ENCODE measurements at places on chromosomes 12 and 14.

DNA sequence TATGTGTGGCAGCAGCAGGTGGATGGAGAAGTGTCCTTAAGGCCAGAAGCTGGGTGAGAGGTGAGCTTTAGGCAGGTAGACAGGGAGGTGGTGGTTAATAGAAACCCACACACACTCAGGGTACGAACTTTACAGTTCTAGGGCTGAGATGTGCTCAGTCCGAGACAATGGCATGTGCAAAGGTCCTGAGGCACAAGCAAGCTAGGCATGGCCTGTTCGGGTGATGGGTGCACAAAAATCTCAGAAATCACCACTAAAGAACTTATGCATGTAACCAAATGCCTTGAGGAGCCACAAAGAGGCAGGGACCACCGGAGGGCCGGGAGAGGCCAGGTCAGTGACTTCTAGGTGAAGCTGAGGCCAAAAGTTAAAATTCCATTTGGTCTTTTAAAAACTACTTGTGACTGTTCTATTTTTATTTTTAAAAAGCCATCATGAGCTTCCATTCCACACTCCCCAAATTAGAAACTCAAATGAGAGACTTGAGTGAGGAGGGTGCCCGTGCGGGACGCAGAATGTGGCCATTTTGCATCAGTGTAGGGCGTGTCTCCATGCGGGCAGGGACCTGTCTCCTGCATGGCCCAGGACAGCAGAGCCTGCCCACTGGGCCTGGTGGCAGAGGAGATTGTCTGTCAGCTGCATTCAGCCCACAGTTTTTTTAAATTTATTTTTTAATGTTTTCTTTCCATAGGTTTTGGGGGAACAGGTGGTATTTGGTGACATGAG is 4.0 kb downstream of the RFLNA start:
- no peak for DNase-seq

DNA sequence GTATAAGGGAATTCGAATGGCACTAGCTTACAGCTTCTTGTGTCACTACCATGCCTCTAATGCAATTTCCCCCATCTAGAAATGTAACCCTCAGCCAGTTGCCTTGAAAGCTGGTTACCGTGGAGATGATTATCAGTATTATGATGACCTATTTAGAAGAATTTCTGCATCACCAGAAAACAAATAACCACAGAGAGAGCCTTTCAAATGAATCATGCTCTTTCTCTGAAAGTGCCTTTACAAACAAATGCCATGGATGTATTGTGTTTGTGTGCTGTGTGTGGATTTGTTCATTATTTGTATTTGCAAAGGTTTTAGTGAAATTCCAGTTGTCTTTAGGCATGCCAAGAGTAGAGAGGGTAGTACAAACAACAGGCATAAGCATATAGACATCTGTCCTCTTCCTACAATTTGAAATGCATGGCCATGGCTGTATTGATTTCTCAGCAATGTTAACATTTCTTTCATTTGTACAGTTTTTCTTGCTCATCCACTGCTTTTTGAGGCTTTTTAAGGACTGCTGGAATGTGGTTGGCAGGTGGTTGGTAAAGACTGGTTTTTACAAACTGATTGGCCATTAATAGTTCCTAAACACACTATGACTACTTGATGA is 266.5 kb downstream of the PAWR start:
- DNase-seq = no peak

GRCh38 chr14:86521843-86522242 is 991.9 kb downstream of the FLRT2 start:
- DNase-seq = no peak

DNA sequence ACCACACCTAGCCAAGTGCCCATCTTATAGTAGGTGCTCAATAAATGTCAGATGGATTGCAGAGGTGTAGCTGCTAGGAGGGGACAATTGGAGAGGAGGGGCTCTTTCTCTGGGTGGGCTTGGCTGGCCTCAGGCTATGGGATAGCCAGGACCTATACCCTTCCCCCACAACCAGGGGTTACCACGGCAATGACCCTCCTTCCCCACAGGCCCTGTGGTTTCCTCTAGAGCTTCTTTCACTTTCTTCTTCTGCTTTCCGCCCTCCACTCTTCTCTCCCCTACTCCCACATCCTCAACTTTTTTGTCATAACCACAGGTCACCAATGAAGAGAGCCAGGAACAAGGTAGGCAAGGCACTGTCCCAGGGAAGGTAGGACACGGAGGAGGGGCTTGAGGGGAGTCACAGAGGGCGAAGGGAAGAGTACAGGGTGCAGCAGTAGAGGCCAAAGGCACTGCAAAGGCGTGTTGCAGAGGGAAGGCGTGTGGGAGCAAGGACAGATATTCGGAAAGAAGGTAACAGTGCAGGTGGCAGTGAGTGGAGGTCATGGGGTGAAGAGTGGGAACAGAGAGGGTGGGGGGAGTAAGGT is 1.9 kb upstream of the ITGB7 start:
- peak; percentile 93 for DNase-seq

DNA sequence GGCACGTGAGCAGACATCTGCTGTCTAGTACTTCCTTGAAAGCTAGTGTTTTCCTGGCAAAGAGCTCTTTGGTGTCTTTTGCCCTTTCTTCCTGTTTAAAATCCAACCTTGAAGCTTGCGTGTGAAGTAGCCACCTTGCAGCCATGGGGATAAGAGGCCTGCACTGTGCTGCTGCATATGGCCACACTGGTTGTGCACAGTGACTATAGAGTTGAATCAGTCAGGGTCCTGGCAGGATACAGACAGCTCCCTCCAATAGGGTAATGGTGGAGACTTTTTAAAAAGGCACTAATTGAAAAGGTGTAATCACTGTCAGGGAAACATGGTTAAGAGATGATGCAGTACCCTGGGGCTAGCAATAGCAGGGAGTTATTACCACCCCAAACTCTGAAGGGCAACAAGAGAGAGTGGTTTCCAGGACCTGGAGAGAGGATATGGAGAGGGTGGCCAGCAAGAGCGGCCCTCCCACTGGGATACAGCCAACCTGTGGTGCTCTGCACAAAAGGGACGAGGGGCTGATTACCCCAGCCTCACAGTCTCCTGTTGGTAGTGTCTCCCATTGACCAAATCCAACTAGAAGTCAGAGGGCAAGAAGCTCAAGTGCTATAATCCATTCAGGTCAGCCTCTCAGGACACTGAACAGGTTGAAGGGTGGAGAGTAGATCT is 4.8 kb upstream of the GLT8D2 start:
- no peak for DNase-seq

- DNase-seq = no peak
These were observed 188.2 kb upstream of the DDHD1 start for GRCh38 chr14:53341324-53341723.

DNA sequence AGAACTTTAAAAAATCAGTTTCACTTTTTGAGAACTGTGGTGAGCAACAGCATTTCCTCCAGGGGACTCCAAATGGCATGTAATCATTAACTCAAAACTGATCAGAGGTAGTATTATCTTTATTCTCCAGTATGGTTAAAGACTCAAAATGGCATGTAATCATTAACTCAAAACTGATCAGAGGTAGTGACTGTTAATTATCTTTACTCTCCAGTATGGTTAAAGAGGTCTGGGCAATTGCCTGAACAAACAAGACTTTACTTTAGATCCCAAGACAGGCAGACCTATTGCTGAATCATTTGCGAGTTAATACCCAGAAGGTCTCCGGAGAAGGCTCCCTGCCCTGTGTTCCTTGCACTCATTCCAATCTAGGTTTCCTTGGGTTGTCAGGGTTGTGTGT is 6.6 kb upstream of the ACADS start:
- DNase-seq = no peak

- DNase-seq = no peak
These were observed 429.9 kb downstream of the DAD1 start for GRCh38 chr14:22159099-22159498.

- no peak for DNase-seq
These were observed 210.7 kb upstream of the PWP1 start for GRCh38 chr12:107474639-107475539.

DNA sequence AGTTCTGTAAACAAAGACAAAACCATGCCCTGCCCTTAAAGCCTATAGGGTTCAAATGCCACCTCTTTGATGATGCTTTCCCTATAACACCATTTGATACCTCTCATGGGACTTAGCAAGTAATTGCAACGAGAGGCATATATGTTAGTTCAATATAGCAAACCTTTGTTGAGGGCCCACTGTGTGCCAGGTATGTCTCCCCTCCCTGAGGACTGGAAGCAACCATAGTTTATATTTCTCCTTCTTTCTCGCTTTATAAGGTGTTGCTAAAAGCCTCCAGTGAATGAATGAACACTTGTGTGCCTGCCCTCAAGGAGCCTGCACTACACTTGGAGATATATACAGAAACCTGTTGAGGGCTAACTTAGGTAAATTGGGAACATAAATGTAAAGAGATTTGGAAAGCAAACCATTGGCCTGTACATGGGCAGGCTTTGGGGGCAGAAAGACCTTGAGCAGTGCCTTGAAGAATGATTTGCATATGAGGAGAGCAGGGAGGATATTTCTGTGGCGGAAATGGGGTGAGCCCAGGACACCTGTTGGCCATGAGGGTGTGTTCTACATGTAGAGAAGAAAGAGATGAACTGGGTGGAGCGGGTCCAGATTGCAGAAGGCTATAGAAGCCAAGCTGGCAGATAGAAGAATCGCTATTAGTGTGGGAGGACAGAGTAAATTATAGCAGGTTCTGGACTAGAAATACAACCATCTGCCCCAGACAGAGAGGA is 1.8 kb upstream of the CKAP4 start:
- no peak for DNase-seq

- DNase-seq = peak; percentile 68
These were observed 404.8 kb downstream of the ATP23 start for GRCh38 chr12:58346032-58346632.

- no peak for DNase-seq
These were observed 15.9 kb upstream of the FLVCR2 start for GRCh38 chr14:75562489-75562888.

GRCh38 chr12:88206601-88207000 is 64.5 kb downstream of the TMTC3 start:
- DNase-seq = peak; percentile 58

GRCh38 chr12:55681142-55682077 is 26.3 kb downstream of the ITGA7 start:
- peak; percentile 78 for DNase-seq

DNA sequence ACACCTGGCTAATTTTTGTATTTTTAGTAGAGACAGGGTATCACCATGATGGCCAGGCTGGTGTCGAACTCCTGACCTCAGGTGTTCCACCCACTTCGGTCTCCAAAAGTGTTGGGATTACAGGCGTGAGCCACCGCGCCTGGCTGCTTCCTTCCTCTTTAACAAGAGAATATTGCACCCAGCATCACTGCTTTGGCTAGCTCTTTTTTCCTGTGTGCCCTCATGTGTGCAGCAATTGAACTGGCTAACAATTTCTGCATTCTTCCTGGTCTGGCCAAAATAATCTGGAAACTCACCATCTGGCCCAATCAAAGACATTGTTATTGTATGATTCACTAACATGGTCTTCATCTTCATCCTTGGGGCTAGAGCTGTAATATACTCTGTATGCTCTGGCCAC is 2.7 kb upstream of the ASB8 start:
- no peak for DNase-seq

DNA sequence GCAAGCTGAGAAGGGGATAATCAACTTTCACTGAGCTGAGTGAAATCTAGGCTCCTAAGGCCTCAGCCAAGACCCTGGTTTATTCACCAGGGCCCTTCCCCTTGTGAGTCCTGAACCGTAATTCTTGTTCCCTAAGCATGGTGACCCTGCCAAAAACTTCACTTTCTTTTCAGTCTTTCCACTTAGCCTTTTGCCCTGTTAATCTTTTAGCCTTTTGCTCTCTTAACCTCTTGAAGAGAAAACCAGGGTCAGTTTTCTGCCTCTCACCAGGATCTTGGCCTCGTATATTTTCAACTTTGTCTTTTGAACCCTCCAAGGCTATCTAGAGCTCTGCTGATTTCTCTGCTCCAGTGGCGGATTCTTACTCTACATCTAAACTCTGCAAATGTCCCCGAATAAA is 191.0 kb downstream of the PELI2 start:
- no peak for DNase-seq

- peak; percentile 50 for DNase-seq
These were observed 64.2 kb downstream of the LLPH start for GRCh38 chr12:66066137-66066928.

DNA sequence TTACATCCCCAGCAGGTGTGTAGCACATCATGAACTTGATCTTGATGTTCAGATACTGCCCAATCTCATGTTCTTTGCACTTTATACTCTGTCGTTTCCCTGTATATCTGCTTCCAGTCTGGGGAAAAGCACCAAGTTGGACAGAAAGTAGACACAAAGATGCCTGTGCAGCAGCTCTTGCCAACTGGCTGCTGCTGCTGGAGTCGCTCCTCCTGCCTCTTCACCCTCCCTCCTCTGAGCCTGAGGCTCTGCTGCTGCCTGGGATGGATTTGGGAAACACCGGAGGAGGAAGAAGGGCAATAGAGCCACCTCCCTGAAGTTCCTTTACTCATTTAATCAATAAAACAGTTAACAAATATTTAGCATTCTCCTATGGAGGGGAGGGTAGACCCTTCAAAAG is 32.4 kb downstream of the ADCK1 start:
- DNase-seq = no peak

- DNase-seq = no peak
These were observed 70.2 kb upstream of the FBRSL1 start for GRCh38 chr12:132419631-132420246.

DNA sequence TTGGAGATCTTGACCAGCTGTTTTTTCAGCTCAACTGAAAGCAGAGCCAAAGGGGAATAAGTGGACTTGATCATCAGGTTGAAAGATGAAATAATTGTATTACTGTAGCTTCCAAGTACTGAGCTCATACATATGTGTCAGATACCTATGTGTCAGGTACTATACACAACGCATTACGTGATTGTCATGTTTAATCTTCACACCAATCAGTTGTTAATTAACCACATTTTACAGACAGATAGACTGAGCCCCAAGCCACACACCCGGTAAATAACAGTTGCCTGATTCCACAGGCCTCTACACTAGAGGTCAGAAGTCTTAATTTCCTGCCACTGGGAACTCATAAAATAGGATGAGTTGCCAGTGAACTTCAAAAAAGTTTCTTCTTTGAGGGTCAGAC is 128.5 kb downstream of the GPR135 start:
- no peak for DNase-seq

- peak; percentile 26 for DNase-seq
These were observed 956 bp downstream of the GNPTAB start for GRCh38 chr12:101829639-101830366.

GRCh38 chr14:98138666-98139065 is 1133.3 kb downstream of the BCL11B start:
- no peak for DNase-seq

- DNase-seq = no peak
These were observed 337.1 kb upstream of the OR4E1 start for GRCh38 chr14:22010545-22011252.

- DNase-seq = no peak
These were observed 111.5 kb upstream of the KITLG start for GRCh38 chr12:88691811-88692210.
